ENCODE measurements at places on chromosomes 7 and 10.

GRCh38 chr7:122944682-122945303 lies 50.7 kb downstream of the TAS2R16 start:
- no peak for DNase-seq

DNA sequence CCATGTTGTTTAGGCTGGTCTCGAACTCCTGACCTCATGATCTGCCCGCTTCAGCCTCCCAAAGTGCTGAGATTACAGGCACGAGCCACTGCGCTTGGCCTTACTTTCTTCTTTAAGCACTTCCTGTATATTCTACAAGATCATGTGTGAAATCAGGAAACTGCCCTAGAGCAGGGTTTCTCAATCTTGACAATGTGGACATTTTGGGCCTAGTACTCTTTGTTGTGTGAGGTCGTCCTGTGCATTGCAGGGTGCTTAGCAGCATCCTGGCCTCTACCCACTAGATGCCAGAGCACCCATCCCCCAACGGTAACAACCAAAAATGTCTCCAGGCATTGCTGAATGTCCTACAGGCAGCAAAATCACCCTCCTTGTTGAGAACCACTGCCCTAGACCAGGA lies 24.7 kb downstream of the RRP12 start:
- DNase-seq, result no peak

DNA sequence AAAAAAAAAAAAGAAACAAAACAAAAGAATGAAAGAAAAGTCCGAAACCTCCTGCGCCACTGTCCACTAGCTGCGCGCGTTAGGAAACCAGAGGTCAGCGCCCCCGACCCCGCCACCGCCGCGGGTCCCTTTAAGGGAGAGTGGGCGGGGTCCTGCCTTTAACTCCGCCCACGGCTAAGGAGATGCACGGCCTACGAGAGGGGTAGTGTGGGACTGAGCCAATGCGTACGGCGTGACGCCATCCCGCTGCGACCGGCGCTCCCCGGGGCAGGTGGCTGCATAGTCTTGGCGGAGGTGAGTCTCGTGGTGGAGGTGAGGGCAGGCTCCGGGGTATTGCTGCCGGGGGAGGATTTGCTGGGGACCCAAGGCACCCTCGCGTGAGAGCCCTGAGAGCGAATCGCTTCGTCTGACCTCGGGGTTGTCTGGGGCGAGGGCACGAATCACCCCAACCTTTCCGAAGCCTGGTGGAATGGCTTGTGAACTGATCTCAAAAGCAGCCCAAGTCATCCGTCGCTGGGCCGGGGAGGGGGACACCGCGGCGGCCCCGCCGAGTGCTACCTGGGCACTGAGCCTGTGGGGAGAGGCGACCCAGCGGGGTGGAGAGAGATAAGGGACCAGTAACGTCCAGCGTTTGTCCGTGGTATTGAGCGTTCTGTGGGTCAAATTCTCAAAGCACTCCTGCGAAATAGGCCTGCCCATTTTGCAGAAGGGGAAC lies at the start of gene MRPS17:
Gene MRPS17 (plus strand): TSS at position 241 of the 715 bp plus-strand sequence. CDS start 1,319 bp downstream, outside the sequence.
- DNase-seq, result peak; percentile 82

- no peak for DNase-seq
These were observed 159.5 kb upstream of the HGF start for GRCh38 chr7:81929386-81929785.

DNA sequence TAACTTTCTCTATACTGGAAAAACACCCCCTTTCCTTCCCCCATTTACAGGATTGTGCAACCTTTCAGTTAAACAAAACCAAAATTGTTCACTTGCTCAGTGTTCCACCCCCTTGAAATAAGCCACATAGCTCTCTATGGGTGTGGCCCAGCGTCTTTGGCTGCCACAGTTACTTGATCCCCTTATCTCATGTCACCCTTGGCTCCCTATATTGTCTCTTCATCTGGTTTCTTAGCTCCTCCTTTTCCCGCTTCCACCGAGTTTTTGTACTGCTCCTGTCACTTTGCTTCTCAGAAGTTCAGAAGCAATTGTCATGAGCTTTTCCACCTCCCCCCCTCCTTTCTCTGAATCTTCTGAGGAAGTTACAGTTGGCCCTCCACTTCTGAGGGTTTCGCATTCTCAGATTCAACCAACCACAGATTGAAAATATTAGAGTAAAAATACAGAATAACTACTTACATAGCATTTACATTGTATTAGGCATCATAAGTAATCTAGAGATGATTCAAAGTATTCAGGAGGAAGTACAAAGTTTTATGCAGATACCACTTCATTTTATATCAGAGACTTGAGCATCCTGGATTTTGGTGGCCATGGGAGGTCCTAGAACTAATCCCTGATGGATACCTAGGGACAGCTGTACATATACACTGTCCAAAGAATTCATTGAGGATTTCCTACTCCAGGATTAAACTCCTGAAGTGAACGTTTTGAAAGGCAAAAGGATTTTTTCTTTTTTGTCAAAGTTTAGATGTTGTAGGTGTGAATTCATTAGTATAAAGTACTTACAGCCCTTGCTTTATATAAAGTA lies 60.4 kb downstream of the ADD3 start:
- DNase-seq, result no peak

- DNase-seq, result no peak
These were observed 128.7 kb downstream of the SH3PXD2A start for GRCh38 chr10:103726637-103727036.

DNA sequence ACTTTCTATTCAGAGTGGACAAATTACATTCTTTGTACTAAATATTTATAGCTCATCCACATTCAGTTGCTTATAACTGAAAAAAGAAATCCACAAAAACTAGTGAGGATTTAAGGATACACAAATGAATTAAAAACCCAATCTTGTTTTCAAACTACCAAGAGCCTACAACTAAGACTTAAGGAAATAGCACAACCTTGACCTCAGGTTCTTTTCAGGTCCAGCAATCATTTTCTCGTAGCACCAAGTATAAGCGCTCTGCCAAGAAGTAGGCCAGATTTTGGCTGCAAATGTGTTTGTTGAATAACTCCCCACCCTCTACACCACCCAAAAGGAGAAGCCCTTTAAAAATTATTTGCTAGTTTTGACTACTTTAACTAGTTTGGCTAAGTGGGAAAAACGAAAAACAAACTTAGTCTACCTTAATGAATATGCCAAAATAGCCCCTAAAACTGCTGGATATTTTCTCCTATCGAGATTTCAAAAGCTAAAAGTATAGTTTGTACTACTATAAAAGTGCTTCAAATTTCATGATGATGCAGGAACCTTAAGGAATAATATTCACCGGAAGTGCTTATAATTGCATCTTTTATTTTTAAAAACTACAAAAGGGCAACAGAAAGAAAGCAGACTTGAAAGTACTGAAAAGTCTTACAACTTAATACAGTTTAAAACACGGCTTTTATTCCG lies 2.7 kb upstream of the KMT2E start:
- no peak for DNase-seq

DNA sequence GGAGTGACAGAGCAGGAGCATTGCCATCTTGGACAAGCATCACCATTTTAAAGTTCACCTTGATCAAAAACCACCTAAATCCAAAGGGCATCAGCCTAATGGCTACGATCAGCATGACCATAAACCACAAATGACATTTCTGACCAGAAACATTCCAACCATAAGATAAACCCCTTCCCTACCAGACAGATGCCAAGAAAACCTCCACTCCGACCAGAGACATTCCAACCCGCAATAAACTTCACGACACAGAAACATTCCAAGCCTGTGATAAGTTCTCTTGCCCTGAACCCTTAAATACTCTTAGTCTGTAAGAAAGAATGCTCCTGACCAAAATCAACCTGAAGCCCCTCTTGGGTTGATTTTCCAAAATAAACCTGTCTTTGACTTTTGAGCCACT lies 606.9 kb downstream of the POM121L12 start:
- no peak for DNase-seq

GRCh38 chr10:43953672-43954071 lies 305.0 kb upstream of the ZNF32 start:
- no peak for DNase-seq

DNA sequence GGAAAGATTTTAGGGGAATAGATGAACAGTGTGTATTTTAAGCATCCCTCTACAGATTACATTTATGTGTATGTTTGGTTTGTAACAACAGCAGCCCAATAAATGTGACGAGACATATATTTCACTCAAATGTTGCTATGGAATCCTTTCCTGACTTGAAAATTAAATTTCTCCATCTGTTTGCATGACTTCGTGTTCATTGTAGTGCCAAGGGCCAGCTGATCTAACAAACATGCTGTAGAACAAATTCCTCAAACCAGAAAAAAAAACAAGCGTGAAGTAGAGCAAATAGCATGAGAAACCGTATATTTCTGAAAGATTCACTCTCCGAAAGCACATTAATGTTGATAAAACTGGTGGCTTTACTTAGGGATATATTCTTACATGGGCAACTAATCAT lies 87.8 kb downstream of the NRCAM start:
- DNase-seq, result no peak

- DNase-seq, result no peak
These were observed 153.3 kb downstream of the LRRC4 start for GRCh38 chr7:127877951-127878350.

DNA sequence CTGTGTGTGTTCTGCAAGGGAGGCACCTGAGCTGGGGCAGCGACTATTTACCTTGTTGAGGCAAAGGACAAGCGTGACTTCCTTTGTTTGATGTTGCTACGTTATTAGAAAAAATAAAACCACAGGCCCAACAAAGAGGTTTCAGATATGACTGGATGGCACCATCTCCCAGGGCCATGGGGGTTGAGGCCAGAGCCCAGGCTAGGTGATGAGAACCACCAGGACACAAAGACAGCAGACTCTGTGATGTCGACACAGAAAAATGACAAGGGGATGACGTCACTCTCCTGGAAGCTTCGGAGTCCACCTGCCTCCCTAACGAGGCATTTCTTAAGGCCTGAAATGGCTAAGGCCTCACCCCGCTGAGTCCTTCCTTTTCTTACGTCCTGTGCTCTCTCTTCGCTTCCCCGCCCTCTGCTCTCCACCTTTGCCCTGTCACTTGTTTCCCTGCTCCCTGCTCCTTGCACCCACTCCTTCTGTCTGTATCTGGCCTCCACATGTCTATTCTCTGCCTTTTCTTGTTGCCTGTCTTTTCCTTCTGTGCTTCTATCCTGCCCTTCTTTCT lies 83.0 kb upstream of the ADRB1 start:
- no peak for DNase-seq

DNA sequence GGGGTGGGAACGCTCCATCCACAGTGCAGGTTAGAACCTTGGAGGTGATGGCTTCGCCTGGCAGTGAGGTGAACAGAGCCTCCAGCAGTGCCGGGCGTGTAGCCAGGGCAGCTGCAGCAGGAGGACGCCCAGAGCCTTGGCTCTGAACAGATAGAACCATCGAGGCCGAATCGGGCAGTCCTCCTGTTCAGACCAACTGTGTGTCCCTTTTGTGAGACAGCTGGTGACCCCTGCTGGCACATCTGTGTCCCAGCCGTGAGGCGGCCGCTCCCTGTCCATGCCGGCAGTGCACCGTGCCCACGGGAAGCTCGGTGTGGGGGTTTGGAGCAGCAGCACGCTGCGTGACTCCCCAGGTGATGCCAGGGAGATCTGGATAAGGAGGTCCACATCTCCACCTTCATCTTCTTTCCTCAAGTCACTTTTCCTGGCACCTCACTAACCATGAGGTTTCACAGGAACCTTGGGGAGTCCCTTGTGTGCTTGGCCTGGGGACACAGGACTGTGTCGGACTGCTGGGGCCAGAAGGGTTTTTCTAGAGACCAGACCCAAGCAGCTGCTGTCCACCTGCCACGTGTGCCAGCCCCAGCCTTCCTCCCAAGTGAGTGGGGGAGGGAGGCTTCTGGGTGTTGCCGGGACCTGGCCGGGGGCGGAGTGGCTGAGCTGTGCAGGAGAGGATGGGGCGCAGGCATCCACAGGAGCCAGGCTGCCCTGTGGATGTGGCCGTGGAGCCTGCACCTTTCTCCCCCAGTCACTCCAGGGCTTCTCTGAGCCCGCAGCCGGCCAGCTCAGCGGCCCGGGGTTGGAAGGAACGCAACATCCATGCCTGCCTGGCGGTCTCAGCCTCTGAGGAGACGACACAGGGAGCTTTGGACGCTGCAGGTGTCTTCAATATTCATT lies 69.4 kb downstream of the DNAJB6 start:
- DNase-seq, result no peak

DNA sequence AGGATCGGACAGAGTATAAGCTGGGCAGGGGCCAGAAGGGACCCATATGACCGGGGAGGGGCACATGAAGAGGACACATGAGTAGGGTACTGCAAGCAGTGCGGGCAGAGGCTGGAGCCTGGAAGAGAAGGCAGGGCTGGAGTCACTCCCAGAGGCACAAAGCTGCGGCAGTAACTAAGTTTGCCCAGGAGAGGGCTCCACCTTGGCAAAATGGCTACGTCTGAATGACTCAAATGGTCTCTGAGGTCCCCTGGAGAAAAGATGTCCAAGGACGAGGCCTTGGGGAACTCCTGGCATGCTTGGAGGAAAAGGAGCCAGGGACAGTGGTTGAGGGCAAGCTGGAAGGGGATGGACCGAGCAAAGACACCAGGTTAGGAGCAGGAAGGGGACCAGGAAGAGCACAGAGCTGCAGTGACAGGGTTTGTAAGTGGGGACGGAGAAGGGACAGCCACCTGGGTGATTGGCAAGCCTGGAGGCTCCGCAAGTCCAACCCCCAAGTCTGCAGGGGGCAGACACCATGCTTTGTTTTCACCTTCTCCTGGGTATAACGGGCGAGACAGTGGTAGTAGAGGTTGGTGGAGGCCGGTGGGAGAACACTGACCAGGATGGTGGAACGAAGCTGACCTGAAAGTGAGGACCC lies 43.1 kb upstream of the LBX1 start:
- peak; percentile 53 for DNase-seq

DNA sequence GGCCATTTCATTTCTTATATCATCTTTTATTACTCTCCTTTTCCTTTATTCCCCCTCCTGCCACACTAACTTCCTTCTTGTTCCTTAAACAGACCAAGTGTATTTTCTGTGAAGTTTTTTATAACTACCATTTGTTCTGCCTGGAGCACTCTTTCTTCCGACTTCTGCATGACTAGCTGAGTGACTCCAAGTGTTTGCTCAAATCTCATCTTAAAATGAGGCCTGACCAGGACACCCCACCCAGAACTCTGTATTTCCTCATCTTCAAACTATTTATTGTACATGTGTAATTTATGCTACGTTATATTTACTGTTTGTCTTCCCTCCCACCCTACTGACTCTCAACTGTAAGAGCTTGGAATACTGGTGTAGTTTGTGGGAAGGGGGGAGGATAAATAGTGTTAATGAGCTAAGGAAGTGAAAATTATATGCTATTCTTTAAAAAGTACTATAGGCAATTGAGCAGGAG lies 3.2 kb downstream of the MINDY3 start:
- DNase-seq, result no peak

- no peak for DNase-seq
These were observed 107.2 kb upstream of the PPIF start for GRCh38 chr10:79239924-79240581.
